ENCODE measurements at places on chromosomes 13 and 19. TPM values are rescaled to one million over a fixed set of nuclear protein-coding genes. Genes with fewer than 3 reads are reported as not detected.

Gene CFAP97D2
- not detected for total RNA-seq

Gene CYP2A6
- total RNA-seq, result not detected

Gene HCN2
- 0.22 TPM for total RNA-seq

Gene CNN1
- total RNA-seq, result 16.1 TPM

Gene PGLYRP1
- not detected for total RNA-seq

Gene NXNL1
- not detected for total RNA-seq
